ENCODE measurements at places on chromosomes 1 and 21. TPM values are rescaled to one million over a fixed set of nuclear protein-coding genes. Genes with fewer than 3 reads are reported as not detected.

DNA sequence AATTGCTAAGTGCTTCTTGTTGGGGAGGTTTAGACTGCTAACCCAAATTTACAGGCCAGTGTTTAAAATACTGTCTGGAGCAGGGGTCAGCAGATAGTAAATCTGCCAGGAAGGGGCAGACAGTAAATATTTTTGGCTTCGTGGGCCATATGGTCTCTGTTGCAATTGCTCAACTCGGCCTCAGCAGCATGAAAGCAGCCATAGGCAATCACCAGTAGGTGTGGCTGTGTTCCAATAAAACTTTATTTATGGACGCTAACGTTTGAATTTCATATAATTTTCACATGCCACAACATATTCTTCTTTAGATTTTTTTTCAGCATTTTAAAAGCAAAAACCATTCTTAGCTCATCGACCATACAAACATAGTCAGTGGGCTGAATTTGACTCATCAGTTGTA lies 172.7 kb downstream of the BRINP2 start:
- 0 out of 3 replicates have a peak, but pooled peaks cover 5% of the 10 kb centered on the region for H3K27me3 ChIP-seq
- H3K4me3 ChIP-seq: no peak overlapping the region
- H3K4me1 ChIP-seq: peaks cover 7% of the 10 kb centered on the region
- no peaks in the 10 kb centered on the region for H3K36me3 ChIP-seq

DNA sequence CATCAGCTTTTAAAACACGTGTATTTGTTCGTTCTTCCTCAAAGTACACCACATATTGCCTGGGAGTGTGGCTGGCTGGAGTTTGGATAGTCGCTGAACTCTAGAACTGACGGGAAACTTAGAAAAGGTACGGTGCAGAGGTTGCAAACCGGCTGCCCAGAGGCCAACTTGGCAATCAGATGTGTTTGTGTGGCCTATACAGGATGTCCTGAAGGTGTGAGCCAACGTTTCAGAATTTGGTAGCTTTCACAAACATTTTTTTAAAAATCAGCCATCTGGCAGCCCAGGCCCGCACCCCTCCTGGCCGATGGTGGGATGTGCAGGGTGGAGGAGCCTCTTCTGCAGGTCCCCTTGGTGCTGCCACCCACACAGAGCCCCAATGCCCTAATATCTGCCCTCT lies 73.6 kb upstream of the SLC25A33 start:
- H3K27ac ChIP-seq: no peak overlapping the region
- no peak for DNase-seq
- no peak overlapping the region for H3K4me3 ChIP-seq
- no peaks in the 10 kb centered on the region for H3K36me3 ChIP-seq
- peaks cover 21% of the 10 kb centered on the region for H3K4me1 ChIP-seq

- no peaks in the 10 kb centered on the region for H3K36me3 ChIP-seq
- no peak overlapping the region for H3K27ac ChIP-seq
- H3K27me3 ChIP-seq: no peaks in the 10 kb centered on the region
- no peak for DNase-seq
Observed at GRCh38 chr1:229768232-229768631, 142.2 kb downstream of the URB2 start.

The NHLH1 gene
- total RNA-seq: not detected

The TENT5C gene
- total RNA-seq: 0.04 TPM
